ENCODE measurements at places on chromosomes 13 and 19. TPM values are rescaled to one million over a fixed set of nuclear protein-coding genes. Genes with fewer than 3 reads are reported as not detected.

GRCh38 chr13:51246025-51246417, 23.8 kb downstream of the FAM124A start:
- DNase-seq: no peak

DNA sequence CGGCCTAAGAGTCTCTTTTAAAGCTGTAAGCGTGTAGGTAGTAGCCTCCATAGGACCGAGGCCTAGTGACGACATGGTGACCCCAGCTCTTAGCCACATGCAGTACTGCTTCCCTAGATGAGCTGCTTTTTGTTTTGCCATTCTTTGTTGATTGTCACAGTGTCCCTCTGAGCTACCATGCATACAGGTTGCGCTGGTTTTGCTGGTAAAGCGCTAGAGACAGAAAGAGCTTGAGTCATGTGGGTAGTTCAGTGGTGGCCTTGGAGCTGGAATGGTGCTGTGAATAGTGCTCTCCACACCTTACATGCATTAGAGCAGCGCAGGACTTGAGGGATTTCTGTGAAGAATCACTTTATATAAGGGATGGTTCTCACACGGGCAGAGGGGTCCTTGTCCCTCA, 5.1 kb downstream of the HNRNPM start:
- no peak for DNase-seq

GRCh38 chr19:50694815-50695145, 24.8 kb downstream of the SHANK1 start:
- DNase-seq: no peak

NUDT15 gene
- 26.7 TPM for total RNA-seq

DNA sequence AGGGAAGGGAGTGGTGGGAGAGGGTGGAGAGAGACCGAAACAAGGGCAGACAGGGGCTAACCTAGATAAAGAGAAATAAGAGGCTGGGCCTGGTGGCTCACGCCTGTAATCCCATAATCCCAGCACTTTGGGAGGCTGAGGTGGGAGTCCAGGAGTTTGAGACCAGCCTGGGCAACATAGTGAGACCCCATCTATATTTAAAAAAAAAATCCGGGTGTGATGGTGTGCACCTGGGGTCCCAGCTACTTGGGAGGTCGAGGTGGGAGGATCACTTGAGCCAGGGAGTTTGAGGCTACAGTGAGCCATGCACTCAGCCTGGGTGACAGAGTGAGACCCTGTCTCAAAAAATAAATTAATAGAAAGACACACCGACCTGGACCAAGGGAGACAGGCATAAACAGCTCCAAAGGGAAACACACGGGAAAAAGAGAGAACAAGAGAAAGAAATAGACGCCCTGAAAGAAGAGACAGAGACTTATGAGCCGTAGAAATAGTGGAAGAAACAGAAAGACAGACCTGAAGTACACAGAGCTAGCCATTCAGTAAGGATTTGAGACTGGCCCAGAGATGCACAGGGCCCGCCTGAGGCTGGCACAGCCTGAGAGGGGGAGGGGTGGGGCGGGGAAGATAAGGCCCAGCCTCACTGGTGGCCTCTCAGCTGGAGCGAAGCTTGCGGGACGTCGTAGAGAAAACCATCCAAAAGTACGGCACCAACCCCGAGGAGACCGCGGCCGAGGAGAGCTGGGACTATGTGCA, 2.2 kb downstream of the CD37 start:
- no peak for DNase-seq

DNA sequence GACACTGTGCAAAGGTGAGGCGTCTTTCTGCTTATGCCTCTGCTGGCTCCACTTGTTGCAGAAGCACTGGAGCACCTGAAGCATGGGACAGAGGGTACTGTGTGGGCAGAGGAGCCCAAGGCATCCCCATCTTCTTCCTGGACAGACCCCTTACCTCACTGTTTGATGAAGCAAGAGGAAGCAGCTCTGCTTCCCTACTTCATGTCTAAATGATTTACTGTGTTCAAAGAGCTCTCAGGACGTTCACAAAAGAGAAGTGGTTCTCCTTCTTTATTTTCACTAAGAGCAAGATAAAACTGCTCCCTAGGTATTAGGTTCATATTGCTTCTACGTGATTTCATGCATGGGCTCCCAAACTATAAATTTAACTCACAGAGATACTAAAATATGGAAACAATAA, 1635.4 kb upstream of the SLC10A2 start:
- no peak for DNase-seq

DNA sequence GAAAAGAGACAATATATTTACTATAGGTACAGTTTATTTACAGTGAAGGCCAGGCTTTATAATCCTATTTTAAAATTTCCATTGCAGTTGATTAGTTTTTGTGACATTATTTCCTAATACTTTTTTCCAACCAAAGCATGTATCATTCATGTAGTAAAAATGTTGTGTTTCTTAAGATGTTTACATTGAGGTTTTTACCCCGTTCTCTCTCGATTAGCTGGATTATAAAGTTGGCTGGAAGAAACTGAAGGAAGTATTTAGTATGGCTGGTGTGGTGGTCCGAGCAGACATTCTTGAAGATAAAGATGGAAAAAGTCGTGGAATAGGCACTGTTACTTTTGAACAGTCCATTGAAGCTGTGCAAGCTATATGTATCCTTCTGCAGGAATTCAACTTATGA, 21.2 kb downstream of the HNRNPM start:
- peak; percentile 91 for DNase-seq

DNA sequence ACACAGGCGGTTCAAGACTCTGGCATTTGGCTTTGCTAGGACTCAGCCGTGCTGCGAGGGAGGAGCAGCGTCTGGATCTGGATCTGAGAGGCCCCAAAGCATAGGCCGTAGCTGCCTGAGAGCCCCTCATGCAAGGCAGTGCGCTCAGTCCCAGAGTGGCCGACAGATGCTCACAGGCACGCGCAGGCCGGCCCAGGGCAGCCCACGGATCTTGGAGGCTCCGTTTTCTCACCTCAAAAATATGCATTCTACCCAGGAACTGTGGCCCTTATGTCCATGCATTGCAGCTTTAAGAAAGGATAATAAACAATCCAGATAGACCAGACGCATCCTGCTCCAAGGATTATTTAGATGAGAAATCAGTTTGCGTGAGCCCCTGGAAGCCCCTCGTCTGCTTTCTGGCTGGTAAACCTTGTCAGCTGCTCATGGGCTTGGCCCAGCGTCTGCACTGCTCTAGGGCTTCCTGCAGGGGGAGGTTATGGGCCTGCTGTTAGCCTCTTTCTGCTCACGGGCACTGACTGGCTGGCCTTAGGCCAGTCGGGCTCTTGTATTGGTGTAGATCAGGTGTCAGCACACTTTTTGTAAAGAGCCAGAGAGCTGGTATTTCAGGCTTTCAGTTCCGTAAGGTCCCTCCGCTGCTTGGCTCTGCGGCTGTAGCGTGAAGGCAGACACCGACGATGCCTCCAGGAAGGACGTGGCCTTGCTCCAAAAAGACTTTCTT, 24.2 kb downstream of the TEX29 start:
- DNase-seq: peak; percentile 92

DNA sequence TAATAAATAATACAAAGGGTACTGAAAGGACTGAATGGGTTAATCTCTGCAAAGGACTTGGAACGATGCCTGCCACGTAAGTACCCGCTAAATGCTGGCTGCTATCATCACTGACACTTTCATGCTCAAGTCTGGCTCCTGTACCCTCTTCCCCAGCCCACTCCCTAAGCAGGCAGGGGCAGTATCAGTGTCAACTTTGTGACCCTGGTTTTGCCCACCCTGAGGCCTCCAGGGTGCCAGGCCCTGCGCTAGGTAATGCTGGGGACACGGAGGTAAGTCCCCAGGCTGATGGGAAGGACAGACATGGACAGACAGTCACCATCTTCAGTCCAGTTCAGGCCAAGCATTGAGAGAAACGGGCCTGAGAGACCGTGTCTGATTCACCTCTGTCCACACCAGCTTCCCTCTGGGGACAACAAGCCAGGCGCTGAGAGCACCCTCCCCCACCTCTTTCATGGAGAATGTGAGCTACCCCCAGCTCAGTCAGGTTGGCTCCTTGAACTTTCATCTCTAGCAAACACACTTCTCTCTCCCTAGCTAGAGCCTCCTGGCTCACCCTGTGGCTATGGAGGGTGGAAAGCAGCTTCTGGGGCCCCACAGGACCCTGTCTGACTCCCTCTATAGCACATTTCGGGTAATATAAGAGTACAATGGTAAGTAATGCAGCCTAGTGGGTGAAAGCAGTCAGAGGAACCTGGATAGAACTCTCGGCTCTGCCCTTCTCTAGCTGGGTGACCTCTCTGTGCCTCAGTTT, 800 bp downstream of the ETFB start:
- peak; percentile 53 for DNase-seq

PTGIR gene
- 0.54 TPM for total RNA-seq

DNA sequence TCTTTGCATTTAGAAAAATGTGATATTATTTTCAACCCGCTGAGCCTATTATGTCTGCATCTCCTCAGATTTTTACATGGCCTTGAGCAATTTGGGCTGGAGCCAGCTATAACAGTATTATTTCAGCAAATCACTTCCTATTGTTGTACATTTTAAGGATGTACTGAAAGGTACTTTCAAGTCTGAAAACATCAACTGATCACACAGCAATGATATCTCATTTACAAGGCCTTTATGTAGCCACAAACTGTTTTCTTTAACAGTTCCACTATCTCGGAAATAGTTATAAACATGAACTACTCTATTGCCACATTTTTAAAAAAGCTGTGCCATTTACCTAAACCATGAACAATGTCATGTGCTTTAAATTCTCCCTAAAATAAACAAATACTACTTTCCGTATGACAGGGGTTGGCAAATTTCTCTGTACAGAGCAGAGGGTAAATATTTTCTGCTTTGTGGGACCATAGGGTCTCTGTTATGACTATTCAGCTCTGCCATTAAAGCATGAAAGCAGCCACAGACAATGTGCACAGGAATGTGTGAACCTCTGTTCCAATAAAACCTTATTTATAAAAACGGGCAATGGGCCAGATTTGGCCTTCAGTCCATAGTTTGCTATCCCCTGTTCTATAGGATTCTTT, 560.4 kb downstream of the GPC6 start:
- no peak for DNase-seq

- DNase-seq: peak; percentile 24
Observed at GRCh38 chr19:30227661-30228112, 144.5 kb upstream of the ZNF536 start.

All from IMR-90 (cell line).